ENCODE measurements at places on chromosomes 5 and 9.

GRCh38 chr5:136242611-136243010, 49.6 kb upstream of the SMIM32 start:
- no peak for DNase-seq

GRCh38 chr5:38639377-38640358, 83.2 kb upstream of the LIFR start:
- peak; percentile 52 for DNase-seq

GRCh38 chr5:108762660-108763059, 15.0 kb downstream of the FER start:
- DNase-seq, result no peak

DNA sequence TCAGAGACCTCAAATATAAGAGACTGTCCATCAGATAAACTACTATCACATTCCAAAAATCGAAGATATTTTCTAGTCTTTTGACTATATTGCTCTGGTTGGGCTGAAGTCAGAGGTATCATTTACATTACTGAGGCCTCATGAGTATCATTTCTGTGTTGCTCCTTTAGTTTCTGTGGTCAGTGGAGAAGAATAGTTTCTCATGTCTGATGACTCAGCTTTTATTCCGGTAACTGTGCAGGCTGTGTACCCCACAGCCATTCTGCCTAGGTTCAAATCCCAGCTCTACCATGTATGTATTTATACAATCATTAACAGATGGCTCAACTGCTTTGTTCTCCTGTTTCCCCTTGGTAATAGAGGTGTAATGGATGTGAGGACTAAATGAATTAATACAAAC, 179.3 kb downstream of the ALDH1A1 start:
- DNase-seq, result no peak

DNA sequence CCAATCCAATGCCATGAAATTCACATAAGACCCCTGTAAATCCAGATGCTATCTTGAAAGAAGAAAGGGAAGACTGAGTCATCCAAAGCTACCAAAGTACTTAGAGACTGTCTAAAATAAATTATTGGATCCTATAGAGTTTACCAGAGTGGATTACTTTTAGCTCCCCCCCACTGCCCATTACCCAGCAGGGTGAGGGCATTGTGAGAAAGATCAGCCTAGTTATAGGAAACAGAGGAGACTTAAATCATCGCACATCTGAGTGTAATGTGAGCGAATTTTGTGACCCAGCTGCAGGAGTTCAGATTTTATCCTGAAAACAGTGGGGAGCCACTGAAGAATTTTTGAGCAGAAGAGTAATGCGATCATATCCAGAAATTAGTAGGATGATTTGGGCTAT, 1.6 kb upstream of the ENHO start:
- DNase-seq, result no peak

DNA sequence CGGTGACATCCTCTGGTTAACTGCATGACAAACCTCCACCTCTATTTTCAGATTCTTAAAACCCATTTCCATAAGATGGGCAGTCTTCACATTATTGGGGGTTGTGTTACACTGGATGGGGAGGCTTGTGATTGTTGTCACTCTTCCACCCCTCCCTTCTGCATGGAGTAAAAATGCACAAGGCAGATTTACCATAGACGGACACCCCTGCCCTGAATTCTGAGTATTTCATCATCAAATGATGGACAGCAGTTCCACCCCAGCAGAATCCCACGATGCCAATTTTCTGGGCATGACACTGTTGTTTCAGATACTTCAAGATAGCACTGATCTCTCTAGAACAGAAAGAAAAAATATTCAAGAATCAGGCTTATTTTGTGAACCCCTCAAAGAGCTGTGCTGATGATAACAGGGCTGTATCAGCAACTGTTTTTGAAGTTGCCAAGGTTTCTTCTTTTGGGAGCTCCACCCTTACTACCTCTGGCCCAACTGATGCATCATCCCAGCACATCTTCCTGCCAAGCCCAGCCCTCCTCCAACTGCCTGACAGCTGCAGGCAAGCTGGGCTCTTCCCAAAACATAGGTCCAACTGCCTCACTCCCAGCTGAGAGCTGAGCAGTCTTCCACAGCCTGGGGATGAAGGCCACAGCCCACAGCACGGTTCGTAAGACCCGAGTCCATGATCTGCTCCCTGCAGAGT, 21.4 kb downstream of the CMBL start:
- no peak for DNase-seq

GRCh38 chr5:145835848-145836239, 702 bp upstream of the PRELID2 start:
- no peak for DNase-seq

- DNase-seq, result no peak
Observed at GRCh38 chr5:123659495-123659894, 147.5 kb downstream of the CSNK1G3 start.

DNA sequence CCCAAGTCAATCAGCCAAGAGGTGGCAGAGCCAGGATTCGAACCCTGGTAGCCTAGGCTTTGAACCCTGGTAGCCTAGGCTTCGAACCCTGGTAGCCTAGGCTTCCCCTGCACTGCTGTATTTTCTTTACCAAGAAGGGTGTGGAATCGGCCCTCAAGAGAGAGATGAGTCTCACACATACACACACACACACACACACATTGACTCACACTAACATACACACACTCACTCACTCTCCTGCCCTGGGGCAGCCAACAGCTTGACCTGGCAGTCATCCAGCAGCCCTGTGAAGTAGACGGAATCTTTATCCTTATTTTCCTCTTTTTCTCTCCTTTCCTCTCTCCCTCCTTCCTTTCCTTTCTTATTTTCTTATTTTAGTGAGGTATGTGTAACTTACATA, 55.4 kb upstream of the RPL26L1 start:
- DNase-seq, result peak; percentile 83

GRCh38 chr5:73182307-73182706, 9.3 kb downstream of the TMEM174 start:
- DNase-seq, result no peak

DNA sequence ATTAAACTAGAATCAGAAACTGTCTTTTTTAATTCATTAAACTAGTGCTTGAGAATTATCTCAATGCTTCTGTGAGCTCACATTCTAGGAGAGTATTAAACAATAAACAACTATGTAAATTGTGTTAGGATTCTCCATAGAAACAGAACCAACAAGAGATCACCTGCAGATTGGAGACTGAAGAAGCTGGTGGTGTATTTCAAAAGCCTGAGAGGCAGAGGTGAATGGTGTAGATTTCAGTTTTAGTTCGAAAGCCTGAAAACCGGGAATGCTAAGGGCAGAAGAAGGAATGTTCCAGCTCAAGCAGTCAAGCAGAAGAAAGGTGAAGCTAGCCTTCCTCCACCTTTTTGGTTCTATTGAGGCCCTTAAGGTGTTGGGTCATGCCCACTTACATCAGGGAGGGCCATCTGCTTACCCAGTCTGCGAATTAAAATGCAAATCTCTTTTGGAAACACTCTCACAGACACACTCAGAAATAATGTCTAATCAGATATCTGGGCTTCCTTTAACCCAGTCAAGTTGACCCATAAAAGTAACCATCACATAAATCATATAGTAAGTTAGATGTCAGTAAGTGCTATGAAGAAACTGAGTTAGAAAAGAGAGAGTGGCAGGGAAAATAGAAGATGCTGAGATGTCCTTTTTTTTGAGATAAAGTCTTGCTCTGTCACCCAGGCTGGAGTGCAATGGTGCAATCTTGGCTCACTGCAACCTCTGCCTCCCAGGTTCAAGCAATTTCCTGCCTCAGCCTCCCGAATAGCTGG, 291.5 kb downstream of the ARRDC3 start:
- DNase-seq, result no peak

DNA sequence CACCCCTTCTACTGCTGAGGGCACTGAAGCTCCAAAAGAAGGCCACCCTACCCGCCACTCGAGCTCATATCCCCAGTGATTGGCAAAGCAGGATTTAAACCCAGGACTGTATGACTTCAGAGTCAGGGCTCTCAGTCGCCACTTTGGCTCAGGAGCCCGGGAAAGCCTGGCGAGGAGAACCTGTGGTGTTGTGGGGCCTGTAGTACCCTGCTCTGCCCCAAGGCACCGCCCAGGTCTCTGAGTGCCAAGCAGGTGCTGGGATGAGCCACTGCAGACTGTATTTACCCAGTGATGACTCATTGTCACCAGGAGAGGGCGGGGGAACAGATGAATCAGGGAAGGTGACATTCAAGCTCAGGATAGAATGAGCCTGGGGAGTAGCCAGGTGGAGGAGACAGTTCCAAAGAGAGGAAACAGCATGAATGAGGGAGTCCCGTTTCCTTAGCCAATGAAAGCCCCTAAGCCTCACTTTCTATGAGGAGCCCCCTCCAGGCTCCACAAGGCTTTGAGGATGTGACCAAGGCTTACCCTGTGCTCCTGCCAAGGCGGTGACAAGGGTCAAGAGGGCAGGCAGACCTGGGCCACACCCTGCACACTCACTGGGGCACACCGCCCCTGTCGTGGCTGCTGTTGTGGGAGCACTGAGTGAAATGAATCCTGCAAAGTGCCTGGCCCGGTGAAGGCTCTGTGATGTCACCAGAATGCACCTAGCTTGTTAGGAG, 17.8 kb upstream of the DPM2 start:
- DNase-seq, result peak; percentile 83

Measured in thyroid gland (tissue), 4 donors.